ENCODE measurements at places on chromosomes 1 and 21.

GRCh38 chr1:192809307-192810252, 741 bp downstream of the RGS2 start:
- peak; percentile 71 for DNase-seq

GRCh38 chr1:199243423-199244061, 604.7 kb downstream of the PTPRC start:
- peak; percentile 27 for DNase-seq

DNA sequence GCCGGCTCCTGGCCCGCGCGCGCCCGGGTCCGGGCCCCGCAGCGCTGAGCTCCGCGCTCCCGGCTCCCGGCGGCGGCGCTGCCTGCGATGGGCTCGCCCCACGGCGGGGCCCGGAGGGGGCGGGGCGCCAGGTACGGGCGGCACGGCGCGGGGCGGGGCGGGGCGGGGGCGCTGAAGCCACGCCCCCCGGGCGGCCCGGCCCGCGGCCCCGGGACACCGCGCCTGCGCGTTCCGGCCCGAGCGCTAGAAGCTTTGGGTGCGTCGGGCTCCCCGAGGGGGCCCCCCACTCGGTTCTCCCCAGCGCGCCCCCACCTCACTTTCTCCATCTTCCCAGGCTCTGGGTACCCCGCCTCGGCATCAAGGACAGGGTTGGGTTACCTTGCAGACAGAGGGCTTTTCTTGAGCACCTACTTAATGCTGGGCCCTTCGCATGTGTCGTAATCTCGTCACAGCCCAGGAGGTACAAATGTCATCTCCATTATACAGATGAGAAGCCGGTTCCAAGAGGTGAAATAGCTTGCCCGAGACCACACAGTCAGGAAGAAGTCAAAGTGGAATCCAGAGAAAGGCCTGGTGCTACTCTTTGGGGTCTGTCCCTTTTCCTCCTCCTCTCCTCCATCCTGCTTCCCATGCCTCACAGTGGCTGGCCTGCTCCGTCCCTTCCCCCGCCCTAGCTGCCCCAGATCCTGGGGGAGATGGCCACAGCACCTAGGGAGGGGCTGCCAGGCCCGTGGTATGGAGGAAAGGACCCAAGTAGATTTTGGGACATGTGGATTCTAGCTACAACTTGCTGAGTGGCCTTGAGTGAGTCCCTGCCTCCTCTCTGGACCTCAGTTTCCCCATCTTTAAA, 46.5 kb downstream of the RAP1GAP start:
- no peak for DNase-seq

GRCh38 chr1:47388891-47389238, 27.2 kb upstream of the FOXE3 start:
- DNase-seq, result peak; percentile 75

- DNase-seq, result no peak
These were observed 85.4 kb upstream of the ROR1 start for GRCh38 chr1:63688302-63688890.

DNA sequence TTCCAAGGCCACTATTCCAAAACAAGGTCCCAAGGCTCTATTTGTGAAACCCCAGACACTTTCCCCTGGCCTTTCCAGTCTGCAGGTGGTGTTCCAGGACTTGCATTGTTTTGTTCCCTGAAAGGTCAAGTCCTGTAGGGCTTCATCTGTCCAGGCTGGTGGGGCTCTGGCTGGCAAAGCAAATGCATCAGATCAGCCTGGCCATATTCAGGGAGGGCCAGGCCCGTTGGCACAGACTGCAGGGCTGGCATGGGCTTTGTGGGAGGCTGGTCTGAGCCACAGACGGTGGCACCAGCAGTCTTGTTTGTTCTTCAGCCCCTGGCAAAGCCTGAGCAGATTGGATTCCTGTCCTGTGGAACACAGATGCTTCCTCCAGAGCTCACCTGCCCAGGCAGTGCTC, 93.0 kb downstream of the SPATA46 start:
- no peak for DNase-seq

GRCh38 chr1:156100205-156100995, 14.1 kb upstream of the LMNA start:
- DNase-seq, result no peak

DNA sequence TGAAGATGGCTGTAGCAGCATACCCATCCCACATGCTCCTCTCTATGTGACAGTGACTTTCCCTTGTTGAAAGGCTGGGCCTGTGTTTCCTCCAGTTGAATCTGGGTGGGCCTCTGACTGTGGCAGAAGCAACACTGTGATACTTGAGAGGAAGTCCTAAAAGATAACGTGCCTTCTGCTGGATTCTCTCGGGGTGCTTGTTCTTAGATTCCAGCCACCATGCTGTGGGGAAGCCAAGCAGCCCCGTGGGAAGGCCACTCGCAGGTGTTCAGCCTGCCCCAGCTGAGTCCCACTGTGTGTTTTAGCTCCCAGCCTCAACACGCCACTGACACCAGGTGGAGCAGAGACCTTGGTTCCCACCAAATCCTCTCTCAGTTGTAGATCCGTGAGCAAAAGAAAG, 31.5 kb downstream of the TRAPPC10 start:
- DNase-seq, result no peak
